ENCODE measurements at places on chromosomes 7 and 10. TPM values are rescaled to one million over a fixed set of nuclear protein-coding genes. Genes with fewer than 3 reads are reported as not detected.

APBB1IP gene
- 0.16 TPM for total RNA-seq

CREB5 gene
- 9.1 TPM for total RNA-seq

DNA sequence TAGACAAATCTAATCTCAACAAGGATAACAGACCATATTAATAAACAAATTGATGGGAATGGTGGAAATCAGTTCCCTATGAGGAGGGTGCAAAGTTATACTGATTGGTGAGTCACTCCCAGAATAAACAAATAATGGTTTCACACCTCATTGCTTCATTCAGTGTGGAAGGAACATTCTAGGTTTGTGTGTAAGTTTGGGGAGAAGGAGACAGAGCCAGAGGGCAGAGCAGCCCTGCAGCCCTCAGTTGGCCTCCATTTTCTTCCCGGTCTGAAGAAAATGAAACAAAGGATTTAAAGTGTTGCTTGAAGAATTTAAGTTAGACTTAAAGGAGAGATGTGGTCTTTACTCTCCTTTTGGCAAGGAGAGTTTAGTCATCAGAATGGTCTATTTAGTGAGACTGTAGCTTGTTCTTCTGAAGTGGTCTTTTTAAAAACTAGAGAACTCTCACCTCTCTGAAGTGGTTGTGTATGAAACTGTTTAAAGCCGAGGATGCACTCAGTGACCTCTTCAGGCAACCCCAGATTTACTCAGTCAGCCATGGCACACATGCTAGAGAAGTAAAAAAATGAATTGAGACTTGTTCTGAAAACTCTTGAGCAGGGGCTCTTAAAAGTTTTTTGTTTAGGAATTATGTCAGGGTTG, 27.2 kb downstream of the IKZF1 start:
- no peaks in the 10 kb centered on the region for H3K27me3 ChIP-seq
- no peak for DNase-seq
- no peaks in the 10 kb centered on the region for H3K36me3 ChIP-seq
- no peak overlapping the region for H3K4me3 ChIP-seq

GRCh38 chr7:151334628-151335027, 7.0 kb upstream of the NUB1 start:
- no peak overlapping the region for H3K27ac ChIP-seq
- no peaks in the 10 kb centered on the region for H3K36me3 ChIP-seq
- DNase-seq: no peak
- no peaks in the 10 kb centered on the region for H3K27me3 ChIP-seq

DNA sequence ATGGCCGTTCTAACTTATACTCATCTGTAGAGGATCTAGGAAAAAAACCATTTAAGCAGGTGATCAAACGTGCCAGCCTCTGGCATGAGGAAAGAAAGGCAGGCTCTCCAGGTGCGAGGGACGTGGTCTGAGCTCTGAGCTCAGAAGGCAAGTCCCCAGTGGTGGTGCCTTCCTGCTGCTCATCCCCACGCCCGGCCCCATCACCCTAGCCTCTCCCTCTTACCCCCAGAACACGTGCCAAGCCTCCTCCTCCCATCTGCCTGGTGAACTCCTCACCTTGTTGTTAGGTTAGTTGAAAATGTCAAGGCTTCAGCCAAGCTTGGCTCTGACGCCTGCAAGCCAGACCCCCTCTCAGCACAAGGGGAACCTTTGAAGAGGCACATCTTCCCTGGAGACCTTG, 571.2 kb upstream of the MKI67 start:
- H3K36me3 ChIP-seq: no peaks in the 10 kb centered on the region
- no peak for DNase-seq
- H3K4me1 ChIP-seq: no peaks in the 10 kb centered on the region
- no peak overlapping the region for H3K4me3 ChIP-seq

GRCh38 chr7:19665399-19666008, 43.3 kb downstream of the POLR1F start:
- no peaks in the 10 kb centered on the region for H3K27me3 ChIP-seq
- H3K4me1 ChIP-seq: no peaks in the 10 kb centered on the region
- H3K36me3 ChIP-seq: no peaks in the 10 kb centered on the region
- no peak overlapping the region for H3K27ac ChIP-seq
- no peak overlapping the region for H3K4me3 ChIP-seq
- no peak for DNase-seq

- DNase-seq: no peak
- no peaks in the 10 kb centered on the region for H3K4me1 ChIP-seq
Measured at GRCh38 chr7:158559356-158559755, 28.3 kb downstream of the PTPRN2 start.

- H3K4me1 ChIP-seq: peaks cover 31% of the 10 kb centered on the region
- H3K36me3 ChIP-seq: no peaks in the 10 kb centered on the region
- no peaks in the 10 kb centered on the region for H3K27me3 ChIP-seq
- no peak overlapping the region for H3K4me3 ChIP-seq
- peak; percentile 58 for DNase-seq
Measured at GRCh38 chr10:96287392-96288105, 16.2 kb upstream of the BLNK start.

- no peaks in the 10 kb centered on the region for H3K4me1 ChIP-seq
- no peak for DNase-seq
Measured at GRCh38 chr7:49244543-49244942, 320.2 kb downstream of the CDC14C start.

- DNase-seq: no peak
- H3K36me3 ChIP-seq: no peaks in the 10 kb centered on the region
- no peaks in the 10 kb centered on the region for H3K4me1 ChIP-seq
- no peaks in the 10 kb centered on the region for H3K27me3 ChIP-seq
Measured at GRCh38 chr7:91064052-91064451, 200.2 kb upstream of the FZD1 start.

DNA sequence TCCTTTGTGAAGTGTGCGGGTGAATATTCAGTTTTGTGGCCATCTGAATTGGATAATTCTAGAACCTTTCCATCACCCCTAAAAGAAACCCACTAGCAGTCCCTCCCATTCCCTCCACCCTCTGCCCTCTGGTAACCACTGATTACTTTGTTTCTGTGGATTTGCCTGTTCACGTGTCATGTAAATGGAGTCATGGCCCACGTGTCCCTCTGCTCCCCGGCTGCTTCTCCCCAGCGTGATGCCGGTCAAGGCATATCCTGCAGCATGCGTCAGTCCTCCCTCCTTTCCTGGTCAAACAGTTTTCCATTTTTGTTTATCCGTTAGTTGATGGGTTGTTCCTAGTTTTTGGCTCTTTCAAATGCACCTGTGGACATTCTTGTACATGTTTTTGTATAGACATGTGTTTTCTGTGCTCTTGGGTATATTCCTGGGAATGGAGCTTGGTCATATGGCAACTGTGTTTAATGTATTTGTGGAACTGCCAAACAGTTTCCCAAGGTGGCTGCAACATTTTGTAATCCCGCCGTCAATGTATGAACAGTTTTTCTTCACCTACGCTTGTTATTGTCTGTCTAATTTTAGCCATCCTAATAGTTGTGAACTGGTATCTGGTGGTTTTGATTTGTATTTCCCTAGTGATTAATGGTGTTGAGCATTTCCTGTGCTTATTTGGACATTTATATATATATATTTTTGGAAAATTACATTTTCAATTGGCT, 22.4 kb downstream of the PPP2R2D start:
- no peaks in the 10 kb centered on the region for H3K27me3 ChIP-seq
- H3K4me3 ChIP-seq: no peak overlapping the region
- H3K4me1 ChIP-seq: no peaks in the 10 kb centered on the region
- no peak overlapping the region for H3K27ac ChIP-seq

DNA sequence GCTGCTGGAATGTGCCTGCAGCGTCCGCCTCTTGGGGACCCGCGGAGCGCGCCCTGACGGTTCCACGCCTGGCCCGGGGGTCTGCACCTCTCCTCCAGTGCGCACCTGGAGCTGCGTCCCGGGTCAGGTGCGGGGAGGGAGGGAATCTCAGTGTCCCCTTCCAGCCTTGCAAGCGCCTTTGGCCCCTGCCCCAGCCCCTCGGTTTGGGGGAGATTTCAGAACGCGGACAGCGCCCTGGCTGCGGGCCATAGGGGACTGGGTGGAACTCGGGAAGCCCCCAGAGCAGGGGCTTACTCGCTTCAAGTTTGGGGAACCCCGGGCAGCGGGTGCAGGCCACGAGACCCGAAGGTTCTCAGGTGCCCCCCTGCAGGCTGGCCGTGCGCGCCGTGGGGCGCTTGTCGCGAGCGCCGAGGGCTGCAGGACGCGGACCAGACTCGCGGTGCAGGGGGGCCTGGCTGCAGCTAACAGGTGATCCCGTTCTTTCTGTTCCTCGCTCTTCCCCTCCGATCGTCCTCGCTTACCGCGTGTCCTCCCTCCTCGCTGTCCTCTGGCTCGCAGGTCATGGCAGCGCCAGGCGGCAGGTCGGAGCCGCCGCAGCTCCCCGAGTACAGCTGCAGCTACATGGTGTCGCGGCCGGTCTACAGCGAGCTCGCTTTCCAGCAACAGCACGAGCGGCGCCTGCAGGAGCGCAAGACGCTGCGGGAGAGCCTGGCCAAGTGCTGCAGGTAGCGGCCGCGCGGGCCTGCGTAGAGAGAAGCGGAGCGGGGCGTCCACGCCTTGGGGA, 645 bp downstream of the SLC26A4 start:
- H3K27me3 ChIP-seq: peaks cover 6% of the 10 kb centered on the region
- DNase-seq: peak; percentile 72
- H3K36me3 ChIP-seq: no peaks in the 10 kb centered on the region
- peak overlapping the region; percentile 57 for H3K4me3 ChIP-seq
- no peak overlapping the region for H3K27ac ChIP-seq

Measured in Caco-2 (cell line).